ENCODE measurements at places on chromosomes 5 and 9. TPM values are rescaled to one million over a fixed set of nuclear protein-coding genes. Genes with fewer than 3 reads are reported as not detected.

Gene PPP2R2B
- 54.1 TPM for total RNA-seq

Gene ZNF367
- 1.6 TPM for total RNA-seq

DNA sequence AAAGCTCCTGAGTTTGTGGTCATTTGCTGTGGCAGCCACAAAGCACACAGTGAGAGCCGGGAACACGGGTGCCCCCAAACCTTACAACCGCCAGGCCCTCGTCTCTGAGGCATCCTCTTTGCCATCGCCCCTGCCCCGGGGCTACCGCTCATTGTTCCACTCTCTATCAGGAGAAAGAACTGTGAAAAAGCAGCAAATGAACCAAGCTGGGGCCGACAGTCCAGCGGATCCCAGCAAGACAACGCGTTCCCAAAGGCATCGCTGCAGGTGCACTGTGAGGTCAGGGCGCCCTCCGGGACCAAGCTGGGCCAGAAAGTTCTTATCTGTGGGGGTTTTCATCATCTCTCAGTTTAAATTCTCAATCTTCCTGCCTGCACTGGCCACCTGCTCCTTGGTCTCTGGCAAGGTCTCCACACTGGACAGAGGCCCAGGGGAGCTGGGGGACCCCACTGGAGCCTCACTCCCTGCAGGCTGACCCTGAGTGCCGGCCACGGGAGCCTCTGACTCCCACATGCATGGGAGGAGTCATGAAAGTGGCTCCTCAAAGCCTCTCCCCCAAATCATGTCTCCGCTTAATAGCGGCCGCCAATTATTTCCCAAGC is 32.1 kb downstream of the VAV2 start:
- no peak for DNase-seq

Gene TEX48
- not detected for total RNA-seq

- DNase-seq: no peak
These were observed 110.6 kb downstream of the PLPPR1 start for GRCh38 chr9:101139082-101139481.

DNA sequence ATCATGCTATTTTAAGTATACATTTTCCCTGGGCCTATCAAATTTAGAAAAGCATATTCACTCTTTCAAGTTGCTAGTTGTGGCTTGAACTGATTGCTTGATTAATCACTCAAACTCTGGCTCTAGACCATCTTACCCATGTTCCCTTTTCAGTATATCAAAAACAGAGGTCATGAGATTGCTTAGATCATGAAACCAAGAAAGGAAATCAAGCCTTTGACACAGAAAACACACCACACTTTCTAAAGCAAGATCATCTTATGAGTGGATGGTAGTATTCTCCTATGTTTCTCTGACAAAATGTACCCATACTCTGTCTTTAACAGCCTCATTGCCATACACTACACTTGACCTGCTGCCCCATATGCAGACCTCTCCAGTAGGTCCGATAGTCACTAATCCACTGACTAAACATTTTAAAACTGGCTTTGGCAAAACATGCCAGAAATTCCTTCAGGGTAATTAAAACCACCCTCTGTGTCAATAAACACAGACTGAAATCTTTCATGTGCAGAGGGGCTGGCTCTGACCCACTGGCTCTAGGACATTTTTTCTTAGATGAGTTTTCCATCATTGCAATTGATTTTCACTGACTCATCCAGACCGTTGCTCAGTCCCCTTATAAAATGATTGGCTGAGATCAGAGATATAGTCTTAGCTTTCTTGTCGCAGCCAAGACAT is 18.2 kb downstream of the PPP2R2B start:
- no peak for DNase-seq

GRCh38 chr5:148928141-148928540 is 101.7 kb downstream of the ADRB2 start:
- DNase-seq: no peak

- no peak for DNase-seq
These were observed 178.5 kb upstream of the PHYKPL start for GRCh38 chr5:178411083-178411482.

Gene POU5F2
- total RNA-seq: 3.7 TPM

GRCh38 chr5:115551415-115551814 is 6.8 kb upstream of the FEM1C start:
- no peak for DNase-seq

DNA sequence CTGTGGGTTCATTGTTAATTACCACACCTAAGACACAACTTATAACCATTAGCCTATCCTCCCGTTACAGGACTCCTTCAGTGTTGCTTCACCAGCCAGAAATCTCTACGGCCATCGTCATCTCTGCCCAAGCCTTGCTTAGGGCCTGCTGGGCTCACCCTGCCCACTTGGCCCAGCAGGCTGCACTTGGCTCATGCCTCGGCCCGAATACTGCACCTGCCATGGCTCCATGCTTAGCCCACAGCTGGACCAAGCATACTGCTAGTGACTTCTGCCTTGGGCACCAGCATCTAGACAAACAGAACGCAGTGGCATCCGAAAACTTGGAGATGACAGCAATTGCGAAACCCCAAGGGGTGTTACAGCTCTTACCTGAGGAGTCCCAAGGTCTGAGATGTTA is 2336.0 kb upstream of the ACO1 start:
- no peak for DNase-seq

Gene CCDC192
- 1.2 TPM for total RNA-seq

- no peak for DNase-seq
These were observed 22.7 kb downstream of the KLF4 start for GRCh38 chr9:107466826-107467225.

Gene RPL7A
- total RNA-seq: 1,196 TPM

Gene SHISAL2B
- total RNA-seq: not detected
